ENCODE measurements at places on chromosomes 7 and 10.
A peak's percentile ranks its signal among the peaks of the same experiment; 100 is the strongest.

GRCh38 chr7:135012229-135012628 lies 25.9 kb downstream of the AGBL3 start:
- no peak for DNase-seq

DNA sequence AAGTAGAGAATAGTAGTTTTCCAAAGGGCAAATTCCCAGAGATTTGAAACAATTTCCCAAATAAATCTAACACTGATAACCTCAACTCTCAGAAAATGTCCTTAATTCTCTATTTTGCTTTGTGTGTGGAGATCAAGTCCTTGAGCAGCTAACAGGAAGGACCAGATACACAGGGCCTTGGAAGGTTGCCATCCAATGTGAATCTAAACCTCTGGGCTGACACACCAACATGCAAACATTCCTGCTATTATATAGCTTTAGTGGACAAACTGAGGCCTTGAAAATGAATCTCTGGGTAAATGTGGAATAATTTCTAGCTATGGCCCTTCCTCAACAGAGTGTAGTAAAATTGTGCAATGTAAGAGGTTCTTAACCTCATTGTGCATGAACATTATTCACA lies 44.1 kb upstream of the PARD3 start:
- no peak for DNase-seq

DNA sequence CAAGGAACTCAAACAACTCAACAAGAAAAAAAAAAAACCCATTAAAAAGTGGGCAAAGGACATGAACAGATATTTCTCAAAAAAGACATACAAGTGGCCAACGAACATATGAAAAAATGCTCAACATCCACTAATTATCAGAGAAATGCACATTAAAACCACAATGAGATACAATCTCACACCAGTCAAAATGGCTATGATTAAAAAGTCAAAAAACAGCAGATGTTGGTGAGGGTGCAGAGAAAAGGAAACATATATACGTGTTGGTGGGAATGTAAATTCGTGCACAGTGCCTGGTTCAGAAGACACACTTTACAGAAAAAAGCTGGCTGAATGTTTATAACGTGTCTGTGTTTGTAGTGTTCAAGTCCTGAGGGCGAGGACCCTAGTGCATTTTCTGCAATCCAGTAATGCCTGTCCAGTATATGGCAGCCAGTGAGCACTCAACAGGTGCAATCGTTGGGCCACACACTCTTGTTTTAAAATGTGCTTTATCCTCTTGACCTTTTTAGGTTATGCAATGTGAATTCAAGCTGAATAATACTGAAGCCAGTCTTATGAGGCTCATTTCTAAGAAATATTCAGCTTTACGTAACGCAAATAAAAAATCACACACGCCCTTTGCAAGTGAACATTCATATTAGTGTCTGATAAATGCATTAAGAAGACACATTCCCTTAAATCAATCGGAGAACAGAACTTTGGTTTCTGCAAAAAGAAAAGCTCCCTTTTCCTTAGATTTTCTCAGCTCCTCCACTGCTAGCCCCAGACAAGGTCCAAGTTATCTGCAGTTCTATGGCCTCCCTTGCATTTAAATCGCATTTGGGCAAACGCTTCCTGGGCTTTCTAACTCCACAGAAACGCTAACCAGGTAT lies 813 bp upstream of the MTURN start:
- no peak for DNase-seq

- no peak for DNase-seq
These were observed 233.6 kb upstream of the SEMA3E start for GRCh38 chr7:83882551-83882950.

DNA sequence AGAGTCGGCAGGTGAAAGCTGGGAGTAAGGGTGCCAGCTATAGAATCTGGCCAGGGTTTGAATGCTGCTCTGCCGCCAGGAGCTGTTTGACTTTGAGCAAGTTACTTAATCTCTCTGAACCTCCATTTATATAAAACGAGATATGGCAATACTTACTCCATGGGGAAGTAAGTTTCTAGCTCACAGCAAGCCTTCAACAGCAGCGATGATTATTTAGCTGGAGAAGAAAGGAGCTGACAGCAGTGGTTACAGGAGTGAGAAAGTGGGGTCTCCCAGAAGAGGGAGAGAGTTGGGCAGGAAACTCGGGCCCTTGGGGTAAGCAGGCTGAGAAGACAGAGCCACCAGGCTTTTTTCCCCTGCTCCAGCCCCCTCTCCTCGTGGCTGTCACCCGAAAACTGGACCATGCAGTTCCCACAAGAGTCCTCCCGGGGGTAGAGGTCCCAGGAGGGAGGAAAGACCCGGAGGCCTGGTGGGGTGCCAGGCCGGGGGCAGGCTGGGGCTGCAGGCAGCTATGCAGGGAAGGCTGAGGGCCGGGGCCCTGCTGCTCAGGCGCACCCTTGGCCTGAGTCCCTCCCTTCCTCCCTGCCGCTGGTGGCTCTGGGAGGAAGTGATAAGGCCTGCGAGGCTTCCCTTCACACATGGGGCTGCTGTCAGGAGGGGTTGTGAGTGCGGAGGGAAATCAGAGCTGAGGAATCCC lies 3.5 kb downstream of the NOS3 start:
- DNase-seq, result peak; percentile 58

DNA sequence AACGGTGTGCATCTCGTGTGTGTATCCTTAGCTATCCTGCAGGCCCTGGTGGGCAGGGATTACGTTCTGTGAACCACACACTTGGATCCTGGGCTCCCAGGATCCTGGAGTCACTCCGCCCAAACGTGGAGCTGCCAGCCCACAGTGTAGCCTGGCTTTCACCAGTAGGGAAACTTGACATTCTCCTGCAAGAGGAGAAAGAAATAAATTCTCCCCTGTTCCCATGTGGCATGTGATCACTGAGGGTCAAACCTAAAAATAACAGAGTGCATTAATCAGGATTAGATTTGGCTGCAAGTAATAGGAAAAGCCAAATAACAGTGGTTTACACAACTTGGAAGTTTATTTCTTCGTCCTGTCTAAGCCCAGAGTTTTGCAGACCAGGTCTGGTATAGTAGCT lies 32.3 kb downstream of the PALD1 start:
- DNase-seq, result no peak

GRCh38 chr10:86964847-86965190 lies 3.5 kb upstream of the ADIRF start:
- DNase-seq, result no peak

GRCh38 chr10:58782876-58783851 lies 270.5 kb downstream of the BICC1 start:
- no peak for DNase-seq

DNA sequence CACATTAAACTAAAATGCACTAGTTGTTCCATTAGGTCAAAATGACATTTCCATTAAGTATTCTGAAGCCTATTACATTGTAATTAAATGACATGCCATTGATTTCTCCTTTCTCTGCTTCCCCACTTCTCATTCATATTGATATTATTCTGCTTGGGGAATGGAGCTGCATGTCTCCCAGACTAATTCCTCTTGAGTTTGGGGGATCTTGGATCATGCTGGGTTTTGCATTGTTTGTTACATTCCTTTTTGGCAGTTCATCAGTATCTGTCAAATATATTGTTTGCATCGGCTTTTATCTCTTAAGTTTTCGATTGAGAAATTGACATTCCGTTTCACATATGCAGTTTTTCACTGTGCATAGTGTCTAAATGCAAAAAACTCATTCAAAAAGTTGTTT lies 65.1 kb upstream of the CYP26C1 start:
- no peak for DNase-seq

All from BE2C (cell line).